ENCODE measurements at places on chromosomes 3 and 15.

DNA sequence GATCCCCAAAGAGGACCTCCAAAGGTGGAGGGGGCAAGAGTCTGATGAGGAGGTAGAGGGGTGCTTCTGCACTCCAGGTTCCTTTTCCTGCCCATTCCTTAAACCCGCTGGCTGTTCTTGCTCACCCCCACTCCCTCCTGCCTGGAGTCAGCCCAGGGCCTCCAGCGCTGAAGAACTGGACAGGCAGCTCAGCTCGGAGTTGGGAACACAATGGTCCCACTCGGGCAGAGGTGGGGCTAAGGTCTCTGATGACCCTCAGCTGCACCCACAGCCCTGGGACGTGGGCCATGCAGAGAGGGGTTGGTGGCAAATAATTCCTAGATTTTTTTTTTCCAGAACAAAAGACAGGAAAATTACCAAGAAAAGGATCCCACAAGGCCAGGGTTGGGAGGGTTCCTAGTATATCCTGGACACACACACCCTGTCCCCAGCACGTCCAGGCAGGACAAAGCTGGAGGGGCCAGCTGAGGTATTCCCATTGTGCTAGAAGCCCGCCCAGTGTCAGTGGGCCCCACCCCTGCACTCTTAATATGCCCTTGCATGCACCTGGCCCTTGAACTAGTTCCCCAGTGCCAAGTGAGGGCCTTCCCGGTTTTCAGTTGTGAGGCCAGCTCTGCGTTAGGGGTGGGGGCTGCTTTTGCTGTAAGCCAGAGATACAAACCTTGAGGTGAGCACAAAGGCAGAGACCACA is 22.1 kb upstream of the IP6K2 start:
- DNase-seq, result no peak

- no peak for DNase-seq
Measured at GRCh38 chr15:71970435-71970834, 147.5 kb downstream of the MYO9A start.

DNA sequence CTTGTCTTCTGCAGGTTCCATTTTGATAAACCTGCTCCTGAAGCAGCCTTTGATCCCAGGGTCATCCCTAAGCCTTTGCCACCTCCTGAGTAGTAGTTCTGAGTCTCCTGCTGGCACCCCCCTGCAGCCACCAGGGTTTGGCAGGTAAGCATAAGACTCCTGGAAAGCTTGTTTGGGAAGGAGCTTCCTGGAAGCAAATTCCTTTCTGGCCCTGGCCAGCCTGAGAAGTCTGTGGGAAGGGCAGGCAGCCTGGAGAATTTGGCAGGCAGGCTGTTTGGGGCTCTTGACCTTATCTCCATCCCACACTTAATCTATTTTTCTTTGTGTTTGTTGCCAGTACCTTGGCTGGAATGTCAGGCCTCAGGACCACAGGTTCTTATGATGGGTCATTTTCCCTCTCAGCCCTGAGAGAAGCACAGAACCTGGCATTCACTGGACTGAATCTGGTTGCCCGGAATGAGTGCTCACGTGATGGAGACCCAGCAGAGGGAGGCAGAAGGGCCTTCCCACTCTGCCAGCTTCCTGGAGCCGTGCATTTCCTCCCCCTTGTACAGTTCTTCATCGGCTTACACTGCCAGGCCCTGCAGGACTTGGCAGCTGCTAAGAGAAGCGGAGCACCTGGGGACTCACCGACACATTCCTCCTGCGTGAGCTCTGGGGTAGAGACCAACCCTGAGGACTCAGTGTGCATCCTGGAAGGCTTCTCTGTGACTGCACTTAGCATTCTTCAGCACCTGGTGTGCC is 13.4 kb downstream of the ATRIP start:
- no peak for DNase-seq

DNA sequence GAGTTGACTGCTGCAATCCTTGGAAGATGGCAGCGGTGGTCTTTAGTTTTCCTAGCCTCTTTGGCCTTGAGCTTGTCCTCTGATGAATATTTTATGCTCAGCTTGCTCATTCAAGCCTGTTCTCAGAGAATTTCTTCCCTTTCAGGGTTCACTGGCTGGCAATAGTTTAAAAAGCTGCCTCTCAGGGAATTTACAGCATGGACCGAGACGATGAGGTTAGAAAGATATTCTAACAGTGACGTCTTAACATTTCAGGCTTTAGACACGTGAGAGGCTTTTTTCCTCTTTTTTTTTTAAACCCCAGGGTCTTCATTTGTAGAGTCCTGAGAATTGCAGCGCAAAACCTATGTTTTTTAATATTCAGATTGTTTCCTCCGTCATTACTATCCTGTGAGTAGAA is 120.3 kb upstream of the CLSTN2 start:
- no peak for DNase-seq

GRCh38 chr3:196419386-196419785 is 12.8 kb downstream of the UBXN7 start:
- no peak for DNase-seq

GRCh38 chr3:154954757-154955156 is 125.4 kb upstream of the MME start:
- peak; percentile 1 for DNase-seq

GRCh38 chr3:140242818-140243276 is 307.9 kb downstream of the CLSTN2 start:
- DNase-seq, result no peak

DNA sequence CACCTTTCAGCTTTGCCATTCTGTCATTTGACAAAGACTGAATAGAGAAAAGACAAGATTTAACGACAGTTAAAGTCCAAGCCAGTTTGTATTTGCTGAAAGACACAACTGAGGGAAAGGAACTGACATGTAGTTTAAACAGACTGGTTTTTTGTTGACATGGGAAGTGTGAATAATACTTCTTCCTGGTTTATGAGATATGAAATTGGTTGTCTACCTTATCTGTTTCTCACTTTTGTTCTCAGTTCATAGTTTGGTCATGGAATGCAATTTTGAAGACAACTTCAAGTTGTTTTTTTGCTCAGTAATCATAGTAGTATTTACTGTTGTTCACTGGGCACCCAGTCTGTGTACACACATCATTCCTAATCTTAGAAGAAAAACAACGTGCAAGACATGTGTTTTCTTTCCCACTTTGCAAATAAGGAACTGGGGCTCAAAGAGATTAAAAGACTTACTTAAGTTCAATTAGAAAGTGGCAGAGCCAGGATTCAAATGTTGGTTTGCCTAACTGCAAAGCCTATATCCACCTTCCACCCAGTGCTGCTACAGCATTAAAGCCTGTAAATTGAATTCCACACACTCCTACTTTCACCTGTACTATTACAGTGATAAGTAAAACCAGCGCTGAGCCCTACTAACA is 103.5 kb downstream of the LPP start:
- DNase-seq, result peak; percentile 20

DNA sequence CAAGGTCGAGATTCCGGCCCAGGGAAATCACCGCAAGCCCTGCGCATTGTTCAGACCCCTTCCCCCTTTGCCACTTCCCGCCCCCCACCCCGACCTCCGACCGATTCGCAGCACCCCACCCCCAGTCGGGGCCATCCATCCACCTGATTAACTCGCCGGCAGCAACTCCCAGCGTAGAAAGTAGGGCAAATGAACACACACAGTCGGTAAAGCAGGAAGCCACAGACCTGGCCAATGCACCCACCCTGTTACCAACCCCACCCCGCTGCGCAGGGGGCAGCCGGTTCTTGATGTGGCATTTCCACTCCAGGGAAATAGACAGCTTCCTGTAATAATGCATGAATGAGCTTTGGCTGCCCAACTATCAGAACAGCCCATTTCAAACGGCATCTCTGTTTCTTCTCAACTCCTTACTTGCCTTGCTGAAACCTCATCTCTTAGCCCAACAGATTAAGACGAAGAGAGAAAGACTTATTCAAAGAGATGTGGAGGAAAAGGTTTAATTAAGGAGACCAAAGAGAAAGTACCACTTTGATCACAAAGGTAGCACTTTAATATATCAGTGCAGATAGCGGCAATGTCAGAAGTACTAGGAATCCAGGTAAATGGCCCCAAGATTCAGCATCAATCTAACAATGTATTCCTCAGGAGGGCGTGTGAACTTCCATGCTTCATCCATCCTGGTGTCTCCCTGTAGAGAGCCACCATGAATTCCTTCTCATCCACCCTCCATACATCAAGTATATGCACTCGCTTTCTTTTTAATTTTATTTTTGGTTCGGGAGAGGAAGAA is 1.9 kb downstream of the TNIK start:
- DNase-seq, result peak; percentile 55

GRCh38 chr3:146065573-146066006 is 95.4 kb downstream of the PLOD2 start:
- peak; percentile 30 for DNase-seq

GRCh38 chr15:95196176-95196915 is 965.0 kb downstream of the MCTP2 start:
- DNase-seq, result no peak

- no peak for DNase-seq
Measured at GRCh38 chr3:120438665-120439370, 12.0 kb downstream of the FSTL1 start.

GRCh38 chr3:136135039-136135802 is 60.9 kb downstream of the MSL2 start:
- peak; percentile 22 for DNase-seq

DNA sequence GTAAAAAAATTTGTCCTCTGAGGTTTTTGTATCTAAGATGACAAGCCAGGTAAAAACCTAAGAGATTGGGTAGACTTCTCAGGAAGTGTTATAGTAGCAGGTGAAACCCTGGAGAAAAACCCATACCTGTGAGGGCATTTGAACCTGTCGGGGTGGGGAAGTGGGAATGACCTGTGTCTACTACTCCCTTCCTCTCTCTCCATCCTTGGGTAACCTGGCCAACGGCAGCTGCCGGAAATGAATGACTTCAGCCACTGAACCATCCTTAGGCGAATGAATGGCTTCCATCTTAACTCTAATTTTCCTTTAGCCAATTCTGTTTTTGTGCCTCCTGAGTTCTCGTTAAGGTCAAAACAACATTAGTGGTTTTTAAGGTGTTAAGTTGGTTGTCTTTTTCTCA is 16.8 kb downstream of the GPR15 start:
- DNase-seq, result no peak

- no peak for DNase-seq
Measured at GRCh38 chr3:170426240-170426797, 7.7 kb downstream of the CLDN11 start.

DNA sequence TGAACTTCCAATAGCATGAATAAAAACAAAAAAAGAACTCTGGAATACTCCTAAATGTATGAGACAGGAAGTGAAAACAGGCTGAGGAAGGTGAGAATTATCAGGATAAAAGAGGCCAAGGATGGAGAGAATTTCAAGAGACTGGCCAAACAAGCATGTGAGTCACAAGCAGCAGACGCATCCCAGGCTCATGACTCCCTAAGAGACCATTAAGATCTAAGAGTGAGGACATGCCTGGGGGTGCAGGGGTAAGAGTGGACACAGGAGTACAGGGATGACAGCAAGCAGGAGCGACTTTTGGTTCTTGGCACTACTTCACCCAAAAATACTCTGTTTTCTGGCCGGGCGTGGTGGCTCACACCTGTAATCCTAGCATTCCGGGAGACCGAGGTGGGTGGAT is 7.1 kb downstream of the SCAMP2 start:
- DNase-seq, result no peak

GRCh38 chr15:52772766-52773165 is 17.4 kb downstream of the ONECUT1 start:
- no peak for DNase-seq

- no peak for DNase-seq
Measured at GRCh38 chr15:70185251-70185711, 87.6 kb upstream of the TLE3 start.

GRCh38 chr3:12629560-12629959 is 34.4 kb downstream of the RAF1 start:
- no peak for DNase-seq

GRCh38 chr3:51887620-51888019 is 12.2 kb upstream of the IQCF5 start:
- no peak for DNase-seq

- no peak for DNase-seq
Measured at GRCh38 chr15:66943456-66944095, 121.8 kb upstream of the SMAD3 start.

DNA sequence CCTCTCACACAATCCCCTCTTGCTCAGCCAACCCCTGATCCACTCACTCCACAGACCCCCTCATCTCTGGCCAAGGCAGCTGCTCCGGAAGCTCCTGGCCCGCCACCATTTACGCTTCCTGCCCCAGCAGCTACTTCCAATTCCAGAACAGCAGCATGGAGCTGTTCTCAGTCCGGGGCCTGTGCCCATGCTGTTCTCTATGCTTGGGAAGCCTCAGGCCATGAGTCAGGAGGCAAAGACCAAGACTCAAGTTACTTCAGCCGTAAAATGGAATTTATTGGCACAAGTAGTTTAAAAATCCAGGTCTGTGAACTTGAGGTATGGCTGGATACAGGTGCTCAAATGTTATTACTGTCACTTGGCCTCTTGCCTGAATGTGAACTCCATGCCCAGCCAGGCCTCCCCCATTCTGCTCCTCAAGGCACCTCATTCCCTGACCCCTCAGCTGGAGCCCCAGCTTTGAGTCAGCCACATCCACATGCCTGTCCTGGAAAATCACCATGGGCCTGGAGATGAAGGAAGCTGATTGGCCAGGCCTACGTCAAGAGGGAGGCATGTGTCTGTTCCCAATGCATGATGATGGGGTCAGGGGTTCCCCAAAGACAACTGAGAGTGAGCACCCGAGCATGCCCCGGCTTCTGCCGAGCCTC is 31.4 kb upstream of the CACNA2D2 start:
- DNase-seq, result no peak
